Iris pigment epithelial cell (primary cell): ENCODE measurements at places on chromosomes 16 and 17.
A peak's percentile ranks its signal among the peaks of the same experiment; 100 is the strongest.

GRCh38 chr16:50640919-50641817, 39.9 kb downstream of the SNX20 start:
- no peak for DNase-seq

DNA sequence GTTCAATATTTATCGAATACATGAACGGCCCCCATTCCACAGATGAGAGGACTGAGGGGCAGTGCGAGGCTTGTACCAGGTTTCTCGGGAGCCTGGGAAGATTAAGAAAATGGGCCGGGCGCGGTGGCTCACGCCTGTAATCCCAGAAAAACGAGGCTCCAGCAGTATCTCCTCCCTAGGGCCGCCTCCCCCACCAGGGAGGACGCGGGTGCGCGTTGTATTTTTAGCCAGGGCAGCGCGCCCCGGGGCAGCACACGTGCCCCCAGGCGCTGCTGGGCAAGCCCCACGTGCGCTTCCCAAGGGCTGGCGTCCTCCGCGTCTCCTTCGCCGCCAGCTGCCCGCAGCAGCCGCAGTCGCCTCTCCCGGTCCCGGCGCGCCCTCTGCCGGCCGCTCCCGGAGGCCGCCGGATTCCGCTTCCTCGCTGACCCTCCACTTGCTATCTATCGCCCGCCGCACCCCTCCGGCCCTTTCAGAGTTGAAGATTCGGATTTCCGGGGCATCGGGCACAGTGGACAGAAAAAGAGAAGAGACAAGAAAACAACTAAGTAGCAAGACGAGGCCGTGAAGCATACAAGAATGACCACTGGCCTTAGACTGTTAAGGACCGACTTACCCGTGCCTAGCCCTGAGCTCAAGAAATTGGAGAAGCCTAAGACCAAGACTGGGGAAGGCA, 1.9 kb upstream of the YBX2 start:
- peak; percentile 77 for DNase-seq

GRCh38 chr17:18877104-18877645, 19.2 kb downstream of the PRPSAP2 start:
- peak; percentile 49 for DNase-seq

GRCh38 chr16:2710711-2711231, 9.3 kb downstream of the PRSS27 start:
- no peak for DNase-seq

GRCh38 chr16:78098595-78099270, 721 bp upstream of the WWOX start:
- DNase-seq = no peak

- no peak for DNase-seq
These were observed 283.9 kb upstream of the EEF2KMT start for GRCh38 chr16:5381481-5381880.

- peak; percentile 17 for DNase-seq
These were observed 109.8 kb downstream of the CDK5R1 start for GRCh38 chr17:32596628-32597027.

DNA sequence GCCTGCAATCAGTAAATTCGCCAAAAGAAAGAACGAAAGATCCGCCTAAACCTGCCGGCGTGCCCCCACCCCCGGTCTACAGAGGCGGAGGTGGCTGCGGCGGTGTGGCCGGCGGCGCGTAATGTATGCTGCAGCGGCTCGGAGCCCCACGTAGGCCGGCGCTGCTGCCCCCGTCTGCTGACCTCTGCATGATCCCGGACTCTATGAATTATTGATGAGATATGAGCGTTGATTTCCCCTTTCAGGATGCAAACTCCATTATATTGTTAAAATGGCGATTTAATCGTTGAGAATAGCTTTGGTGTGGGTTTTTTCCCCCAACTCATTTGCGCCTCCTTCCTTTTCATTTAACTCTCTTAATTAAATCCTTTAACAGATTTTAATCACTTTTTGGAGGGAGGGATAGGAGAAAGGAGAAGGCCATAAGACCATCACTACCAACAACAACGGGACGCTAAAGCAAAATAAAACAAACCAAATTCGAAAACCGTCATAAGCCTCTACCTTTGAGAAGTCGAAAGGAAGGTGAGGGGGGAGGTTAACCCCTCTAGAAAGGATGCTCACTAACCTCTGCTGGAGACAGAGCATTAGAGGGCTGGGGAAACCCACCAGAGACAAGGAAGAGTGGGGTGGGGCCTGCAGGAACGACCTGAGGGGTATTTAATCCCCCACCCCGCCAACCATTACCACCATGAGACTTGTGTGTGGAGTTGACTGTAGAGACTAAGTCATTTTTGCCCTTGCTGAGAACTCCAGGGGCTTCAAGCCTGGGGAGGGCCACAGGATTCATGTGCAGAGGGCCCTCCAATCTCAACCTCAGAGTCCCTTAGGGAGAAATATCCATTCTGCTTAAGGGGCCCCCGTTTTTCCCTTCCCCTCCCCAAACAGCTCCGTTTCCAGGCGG, 3.4 kb downstream of the HOXB3 start:
- DNase-seq = no peak

GRCh38 chr16:16830401-16830800, 451.5 kb downstream of the NPIPA7 start:
- DNase-seq = no peak

GRCh38 chr16:58727796-58728568, 6.1 kb downstream of the GOT2 start:
- DNase-seq = no peak

GRCh38 chr17:31834448-31834847, 24.6 kb downstream of the COPRS start:
- no peak for DNase-seq

DNA sequence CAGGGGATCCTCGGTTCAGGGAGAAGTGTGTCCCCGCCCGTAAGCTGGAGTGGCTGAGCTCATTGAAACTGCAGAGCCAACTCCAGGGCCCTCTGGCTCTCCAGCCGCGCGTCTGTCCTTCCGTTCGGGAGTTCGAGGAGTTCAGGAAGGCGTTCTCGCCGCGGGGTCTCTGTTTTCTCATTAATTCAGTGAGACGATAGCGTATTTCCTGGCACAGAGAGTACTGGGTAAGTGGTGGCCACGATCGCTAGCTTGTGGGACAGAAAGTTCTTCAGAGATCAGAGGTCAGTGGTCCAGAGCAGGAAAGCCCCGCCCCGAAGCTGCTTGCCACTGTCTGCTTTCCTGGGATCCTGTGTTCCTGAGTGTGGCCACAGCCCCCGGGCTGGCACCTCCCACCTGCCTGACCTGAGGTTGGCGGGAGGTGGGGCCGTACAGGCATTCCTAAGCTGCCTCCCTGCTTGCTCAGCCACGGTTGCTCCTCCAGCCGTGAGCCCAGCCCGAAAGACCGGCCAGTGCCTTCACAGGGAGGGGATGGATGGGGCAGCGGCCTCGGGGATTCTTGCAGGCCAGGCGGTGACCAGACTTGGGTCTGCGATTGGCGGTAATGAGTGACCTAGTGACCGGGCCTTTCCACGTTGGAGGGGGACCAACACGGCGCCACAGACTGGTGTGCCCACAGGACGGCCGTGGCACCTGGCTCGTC, 8.9 kb downstream of the BAIAP2 start:
- no peak for DNase-seq

GRCh38 chr17:49067163-49067562, 65.4 kb upstream of the B4GALNT2 start:
- DNase-seq = no peak

- DNase-seq = no peak
These were observed 15.8 kb downstream of the CACNG5 start for GRCh38 chr17:66850692-66851091.

GRCh38 chr16:51952500-51952899, 594.4 kb downstream of the TOX3 start:
- peak; percentile 69 for DNase-seq

DNA sequence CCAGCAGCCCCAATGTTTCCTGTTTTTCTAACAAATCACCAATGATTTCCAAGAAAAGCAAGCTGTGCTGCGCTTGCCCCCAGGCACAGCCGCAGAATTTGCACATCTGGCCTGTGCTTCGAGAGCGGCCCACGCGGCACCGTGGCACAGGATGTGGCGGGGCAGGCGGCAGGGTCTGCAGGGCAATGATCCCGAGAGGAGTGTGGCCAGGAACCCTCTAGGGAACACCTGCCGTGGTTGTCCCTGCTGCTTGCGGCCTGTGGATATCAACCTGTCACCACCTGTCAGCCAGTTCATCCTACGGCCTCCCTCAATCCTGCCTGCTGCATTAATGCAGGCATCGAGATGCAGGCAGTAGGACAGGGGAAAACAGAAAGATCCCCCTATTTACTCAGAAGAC, 24.0 kb downstream of the PIK3R5 start:
- DNase-seq = no peak

- peak; percentile 68 for DNase-seq
These were observed 11.5 kb downstream of the CCL16 start for GRCh38 chr17:35969558-35970380.

GRCh38 chr16:70661918-70662641, 15.7 kb downstream of the IL34 start:
- DNase-seq = peak; percentile 37

- DNase-seq = no peak
These were observed 347.6 kb downstream of the SNX29 start for GRCh38 chr16:12324152-12324551.

GRCh38 chr17:16091773-16092172, 92.1 kb downstream of the TTC19 start:
- DNase-seq = peak; percentile 12

- DNase-seq = no peak
These were observed 5.9 kb upstream of the MMD start for GRCh38 chr17:55427587-55427882.

GRCh38 chr16:69497876-69498596, 67.7 kb upstream of the NFAT5 start:
- DNase-seq = no peak

DNA sequence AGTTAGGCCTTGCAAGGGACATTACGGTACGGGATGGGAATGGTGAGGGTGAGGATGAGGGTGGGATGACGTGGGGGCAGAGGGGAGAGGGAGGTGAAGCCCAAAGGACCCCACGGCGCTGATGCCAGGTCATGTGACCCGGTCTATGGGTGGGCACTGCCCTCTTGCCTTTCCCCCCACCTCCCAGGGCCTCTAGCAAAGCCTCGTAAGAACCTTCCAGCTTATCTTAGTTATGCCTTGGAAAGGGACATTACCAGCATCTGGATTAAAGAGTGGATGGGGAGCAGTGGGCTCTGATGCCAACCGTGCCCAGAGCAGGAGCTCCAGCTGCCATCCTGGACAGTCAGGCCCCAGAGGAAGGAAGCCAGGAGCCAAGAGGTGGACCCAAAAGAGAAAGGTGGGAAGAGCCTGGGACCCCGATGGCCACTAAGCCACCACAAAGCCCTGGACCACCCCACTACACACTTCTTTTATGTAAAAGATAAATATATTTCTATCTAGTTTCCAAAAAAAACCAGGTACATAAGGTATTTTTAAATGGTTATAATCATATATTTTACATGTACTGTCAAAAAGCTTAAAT, 40.9 kb downstream of the TK2 start:
- no peak for DNase-seq

DNA sequence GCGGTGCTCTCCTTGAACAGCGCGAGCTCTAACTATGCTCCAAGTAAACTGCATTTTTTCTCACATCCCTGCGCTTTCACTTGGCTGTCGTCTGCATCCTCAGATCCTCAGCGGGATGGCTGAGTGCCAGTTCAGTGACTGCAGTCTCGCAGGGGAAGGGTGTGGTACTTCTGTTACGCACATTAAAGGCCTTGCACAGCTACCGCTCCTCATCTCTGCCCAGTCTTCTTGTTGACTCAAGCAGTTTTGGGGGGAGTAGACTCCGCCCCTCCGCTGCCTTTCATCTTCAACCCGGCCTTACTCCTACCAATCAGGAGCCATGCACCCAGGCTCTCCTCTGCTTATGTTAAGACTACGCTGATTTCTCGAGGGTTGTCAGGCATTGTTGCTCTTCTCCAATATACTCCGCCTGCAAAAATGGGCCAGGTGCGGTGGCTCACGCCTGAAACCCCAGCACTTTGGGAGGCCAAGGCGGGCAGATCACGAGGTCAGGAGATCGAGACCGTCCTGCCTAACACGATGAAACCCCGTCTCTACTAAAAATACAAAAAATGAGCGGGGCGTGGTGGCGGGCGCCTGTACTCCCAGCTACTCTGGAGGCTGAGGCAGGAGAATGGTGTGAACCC, 10.0 kb downstream of the ATP5PD start:
- peak; percentile 43 for DNase-seq

DNA sequence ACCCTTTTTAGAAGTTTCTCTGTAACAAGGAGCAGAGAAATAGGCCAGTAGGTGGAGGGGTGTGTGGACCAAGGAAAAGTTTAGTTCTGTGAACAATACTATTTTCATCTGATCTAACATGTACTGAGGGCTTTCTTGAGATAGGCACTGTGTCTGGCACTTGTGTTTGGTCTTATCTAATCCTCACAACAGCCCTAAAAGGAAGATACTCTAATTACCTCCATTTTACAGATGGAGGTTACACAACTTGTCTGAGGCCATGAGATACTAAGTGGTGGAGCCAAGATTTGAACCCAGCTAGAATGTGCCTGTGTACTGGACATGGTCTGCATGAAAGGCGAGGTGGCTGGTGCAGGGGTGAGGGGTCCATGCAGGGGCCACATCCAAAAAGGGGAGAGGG, 4.5 kb downstream of the TNFSF12 start:
- no peak for DNase-seq

DNA sequence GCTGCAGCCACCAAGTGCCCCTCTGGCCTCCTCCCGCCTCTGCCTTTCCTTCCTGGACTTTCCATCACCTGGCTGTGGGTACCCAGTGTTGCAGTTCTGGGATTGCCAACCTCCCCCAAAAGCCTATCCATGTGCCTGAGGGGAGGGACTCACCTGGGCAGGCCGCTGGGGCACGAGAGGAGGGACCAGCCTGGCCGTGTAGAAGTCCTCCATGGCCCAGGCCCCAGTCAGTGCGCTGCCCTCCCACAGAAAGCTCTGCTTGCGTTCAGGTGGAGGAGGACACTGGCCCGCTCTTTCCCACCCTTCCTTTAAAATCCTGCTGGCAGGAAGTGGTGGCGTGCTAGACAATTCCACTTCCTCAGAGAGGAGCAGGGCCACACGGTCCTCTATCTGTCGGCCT, 14.2 kb downstream of the SLX4 start:
- no peak for DNase-seq

GRCh38 chr16:11742093-11742535, 543 bp downstream of the TXNDC11 start:
- no peak for DNase-seq

DNA sequence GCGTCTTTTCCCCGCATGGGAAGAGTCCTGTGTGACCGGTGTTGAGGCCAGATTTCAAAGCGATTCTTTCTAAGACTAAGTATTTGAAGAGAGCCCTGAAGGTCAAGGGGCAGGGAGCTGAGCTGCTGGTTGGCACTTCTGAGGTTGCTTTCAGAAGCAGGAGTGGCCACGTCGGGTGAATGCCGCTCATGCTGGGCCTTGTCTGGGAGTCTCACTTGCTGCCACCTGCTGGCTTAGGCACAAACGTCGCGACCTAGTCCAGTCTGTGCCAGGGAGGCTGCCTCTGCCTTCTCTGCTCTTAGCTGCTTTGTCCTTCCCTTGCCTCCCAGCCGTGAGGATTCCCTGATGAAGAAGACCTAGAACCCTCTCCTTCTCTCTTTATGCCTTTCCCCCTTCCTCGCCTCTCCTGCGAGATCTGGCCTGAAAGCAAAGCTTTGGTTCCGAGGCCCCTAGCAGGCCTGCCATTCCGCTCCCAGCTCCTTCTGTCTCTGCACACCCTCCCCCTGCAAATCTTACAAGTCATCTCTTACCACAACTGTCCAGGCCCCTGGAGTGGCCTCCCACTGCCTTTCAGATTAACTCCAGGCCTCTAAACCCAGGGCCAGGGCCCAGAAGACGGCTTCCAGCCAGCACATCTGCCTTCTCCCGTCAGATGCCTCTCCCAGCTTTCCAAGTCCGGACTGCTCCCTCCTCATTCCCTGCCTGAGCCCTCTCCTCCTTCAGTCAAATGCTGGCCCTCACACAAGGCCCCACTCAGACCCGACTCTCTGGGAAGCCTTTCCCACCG, 11.4 kb downstream of the CTNS start:
- DNase-seq = peak; percentile 66
